ENCODE measurements at places on chromosomes 6 and 20.

- no peak for DNase-seq
Measured at GRCh38 chr6:139982195-139982594, 607.7 kb upstream of the CITED2 start.

DNA sequence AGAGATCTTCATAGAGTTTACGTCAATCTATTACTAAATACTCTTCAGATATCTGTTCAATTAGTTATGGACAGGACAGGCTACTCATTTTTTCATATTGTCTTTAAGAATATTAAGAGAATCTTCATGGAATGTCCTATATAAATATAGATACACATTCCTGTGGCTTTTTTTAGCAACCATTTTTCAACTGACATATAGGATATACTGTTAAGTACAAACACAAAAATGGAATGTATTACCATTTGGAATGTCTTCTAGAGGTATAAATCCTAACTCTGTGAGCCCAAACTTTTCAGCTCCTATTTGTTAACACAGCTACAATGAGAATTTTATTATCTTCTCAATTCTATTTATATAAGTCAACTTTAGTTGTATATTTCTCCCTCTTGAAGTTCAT lies 239.6 kb upstream of the DEFB112 start:
- no peak for DNase-seq

DNA sequence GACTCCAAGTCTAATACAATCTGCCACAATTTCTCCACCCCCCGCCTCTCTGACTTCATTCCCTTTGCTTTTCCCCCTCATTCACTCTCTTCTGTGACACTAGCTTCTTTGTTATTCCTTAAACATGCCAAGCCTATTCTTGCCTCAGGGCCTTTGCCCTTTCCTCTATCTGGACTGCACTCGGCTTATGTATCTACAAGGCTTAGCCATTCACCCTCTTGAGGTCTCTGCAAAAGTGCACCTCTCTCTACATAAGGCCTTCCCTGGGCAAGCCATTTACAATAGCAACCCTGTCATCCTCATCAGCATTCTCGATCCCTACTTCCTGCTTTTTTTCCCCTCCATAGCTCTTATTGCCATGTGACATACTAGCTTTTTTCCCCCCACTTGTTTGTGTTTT lies 168.9 kb downstream of the PDSS2 start:
- DNase-seq = no peak

DNA sequence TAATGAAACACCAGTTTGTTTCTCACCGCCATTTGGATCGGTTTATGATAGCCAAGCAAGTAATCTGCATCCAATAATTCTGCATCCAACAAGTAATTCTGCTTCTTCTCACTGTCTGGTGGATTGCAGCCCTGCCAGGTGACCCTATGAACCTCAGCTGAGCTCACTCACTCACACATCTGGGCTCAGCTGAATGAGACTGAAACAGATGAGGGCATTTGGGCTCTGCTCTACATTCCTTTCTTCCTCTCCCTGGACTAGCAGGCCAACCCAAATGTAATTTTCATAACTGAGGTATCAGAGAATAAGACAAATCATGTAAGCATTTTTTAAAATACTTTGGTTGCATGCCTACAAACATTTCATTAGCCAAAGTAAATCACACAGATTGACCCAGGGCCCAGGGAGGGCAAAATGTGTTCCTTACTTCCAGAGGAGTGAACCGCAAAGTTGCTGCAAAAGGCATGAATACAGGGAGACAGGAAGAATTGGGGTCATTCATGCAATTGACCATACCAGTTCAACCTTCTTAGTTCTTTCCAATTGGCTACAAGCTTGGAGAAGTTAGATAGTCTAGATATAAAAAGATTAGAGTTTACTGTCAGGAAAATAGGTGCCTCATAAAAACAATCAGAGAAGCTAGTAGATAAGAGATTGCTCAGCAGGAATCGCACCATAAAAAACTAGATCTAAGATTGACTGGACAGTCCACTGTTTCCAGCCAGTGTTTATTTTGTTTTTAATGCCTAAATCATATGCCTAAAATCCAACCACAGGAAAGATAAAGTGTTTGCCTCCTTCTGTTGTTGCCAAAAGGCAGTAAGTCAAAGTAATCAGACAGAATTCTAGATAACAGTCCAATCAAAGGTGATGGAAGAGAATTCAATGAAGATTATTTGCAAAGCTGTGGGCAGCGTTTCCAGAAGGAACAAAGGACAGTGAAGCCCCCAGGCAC lies 43.7 kb downstream of the CBLN4 start:
- no peak for DNase-seq

- no peak for DNase-seq
Measured at GRCh38 chr20:42594659-42595058, 595.0 kb downstream of the PTPRT start.

Data from iPS-NIHi11 (cell line).